Inflammatory macrophage treated with lipopolysaccharide for 4 hours (primary cell): ENCODE measurements at places on chromosomes 13 and 19.

DNA sequence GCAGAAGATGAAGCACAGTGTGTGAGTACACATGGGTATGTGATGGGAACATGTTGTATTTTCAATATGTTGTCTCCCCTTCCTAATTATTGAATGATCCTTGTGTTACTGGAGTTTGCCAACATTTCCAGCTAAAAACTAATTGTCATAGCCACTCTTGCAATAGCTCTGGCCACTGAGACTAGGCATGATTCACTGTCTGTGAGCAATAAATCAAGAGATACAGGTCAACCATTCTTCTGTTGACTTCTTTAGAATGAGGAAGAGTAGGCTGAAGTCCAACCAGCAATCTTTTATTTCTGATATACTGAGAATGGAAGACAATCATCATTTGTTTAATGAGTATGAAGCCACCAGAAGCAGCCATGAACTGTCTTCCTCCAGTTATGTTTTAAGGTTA is 413.9 kb downstream of the SLITRK5 start:
- no peak for DNase-seq

DNA sequence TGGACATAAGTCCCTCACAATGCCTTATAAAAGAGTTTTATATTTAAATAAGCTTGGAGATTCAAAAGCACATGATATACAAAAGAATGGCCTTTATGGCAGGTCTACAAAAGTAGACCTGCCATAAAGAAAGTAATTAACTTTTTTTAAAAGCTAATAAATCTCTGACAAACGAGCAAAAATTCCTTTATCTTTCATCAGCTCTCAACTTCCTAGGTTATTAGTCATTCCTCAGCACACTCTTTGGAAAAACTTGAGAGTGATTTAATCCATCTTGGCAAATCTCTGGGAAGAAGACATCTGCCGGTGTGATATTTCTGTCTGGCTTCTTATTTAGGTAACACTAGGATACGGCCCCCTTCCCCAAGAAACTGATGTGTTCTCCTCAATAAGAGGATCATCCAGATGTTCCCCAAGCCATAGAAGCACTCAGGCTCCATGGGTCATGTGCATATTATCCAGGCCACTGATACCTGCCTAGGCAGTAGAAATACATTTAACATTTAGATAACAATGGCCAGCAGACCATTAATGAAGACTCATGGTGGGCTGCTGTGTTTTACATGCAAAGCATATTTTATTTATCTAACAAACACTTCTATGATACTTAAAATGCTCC is 372.7 kb downstream of the LIG4 start:
- DNase-seq = no peak

GRCh38 chr13:111900390-111901131 is 166.4 kb upstream of the SOX1 start:
- DNase-seq = no peak

GRCh38 chr19:40721936-40722661 is 5.2 kb downstream of the ITPKC start:
- DNase-seq = no peak

DNA sequence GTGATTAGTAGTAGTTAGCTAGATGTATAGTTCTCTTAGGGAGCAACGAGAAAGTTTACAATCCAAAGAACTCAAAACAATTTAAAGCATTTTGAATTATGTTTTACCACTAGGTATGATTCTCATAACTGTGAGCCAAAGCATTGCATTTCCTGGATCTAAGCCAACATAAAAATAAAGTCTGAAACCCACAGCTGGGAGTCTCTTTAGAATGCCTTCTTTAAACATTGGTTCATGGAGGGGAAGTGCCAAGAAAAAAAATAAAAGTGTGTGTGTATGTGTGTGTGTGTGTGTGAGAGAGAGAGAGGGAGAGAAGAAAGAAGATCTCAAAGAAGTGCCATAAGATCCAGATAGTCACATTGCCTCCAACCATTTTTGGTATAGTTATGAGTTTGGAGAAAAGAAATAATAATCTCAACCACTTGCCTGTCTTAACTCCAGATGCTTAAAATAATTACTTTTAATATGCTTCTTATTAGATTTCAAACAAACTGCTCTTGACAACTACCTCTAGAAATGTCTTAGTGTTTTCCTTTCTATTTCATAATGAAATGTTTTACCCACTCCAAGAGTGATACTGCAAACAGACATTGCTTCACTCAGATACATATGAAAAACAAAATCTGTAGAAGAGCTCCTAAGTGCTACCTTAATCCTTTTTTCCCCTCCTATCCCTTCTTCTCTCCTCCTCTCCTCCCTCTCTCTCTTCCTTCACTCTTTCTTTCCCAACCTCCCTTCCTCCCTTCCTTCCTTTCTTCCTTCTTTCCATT is 554.1 kb downstream of the KCTD12 start:
- no peak for DNase-seq

DNA sequence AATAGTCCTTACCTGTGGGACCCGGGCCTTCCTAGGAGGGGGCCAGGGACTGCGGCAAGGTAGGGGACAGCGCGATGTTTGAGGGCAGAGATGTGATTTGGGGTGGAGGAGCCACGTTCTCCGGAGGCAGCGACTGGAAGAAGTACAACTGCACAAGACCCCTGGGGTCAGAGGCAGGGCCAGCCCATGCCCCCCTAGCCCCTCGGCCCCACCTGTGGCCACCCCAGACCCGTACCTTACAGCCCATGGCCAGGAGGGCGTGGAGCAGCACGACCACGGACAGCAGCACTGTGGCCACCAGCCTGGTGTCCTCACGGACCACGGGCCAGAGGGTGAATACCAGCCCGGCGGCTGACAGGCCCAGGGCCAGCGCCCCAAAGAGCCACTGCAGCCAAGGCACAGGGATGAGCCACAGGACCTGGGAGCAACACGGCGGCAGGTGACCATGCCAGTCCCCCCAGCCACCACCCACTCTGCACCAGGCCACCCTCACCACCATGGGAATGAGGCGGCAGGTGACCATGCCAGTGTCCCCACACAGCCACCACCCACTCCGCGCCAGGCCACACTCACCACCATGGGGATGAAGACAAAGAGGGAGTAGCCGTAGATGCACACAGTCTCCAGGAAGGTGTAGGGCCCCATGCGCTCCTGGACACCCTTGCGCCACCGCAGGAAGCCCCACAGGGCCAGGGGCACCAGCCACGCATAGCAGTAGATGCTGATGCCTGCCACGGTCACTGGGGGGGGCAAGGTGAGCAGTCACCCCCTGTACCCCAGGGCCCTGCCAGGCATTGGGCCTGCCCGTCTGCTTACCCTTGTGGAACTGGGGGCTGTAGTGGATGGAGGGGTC is 5.0 kb downstream of the YIPF2 start:
- DNase-seq = no peak

GRCh38 chr19:1817553-1818179 is 5.6 kb upstream of the ATP8B3 start:
- no peak for DNase-seq

DNA sequence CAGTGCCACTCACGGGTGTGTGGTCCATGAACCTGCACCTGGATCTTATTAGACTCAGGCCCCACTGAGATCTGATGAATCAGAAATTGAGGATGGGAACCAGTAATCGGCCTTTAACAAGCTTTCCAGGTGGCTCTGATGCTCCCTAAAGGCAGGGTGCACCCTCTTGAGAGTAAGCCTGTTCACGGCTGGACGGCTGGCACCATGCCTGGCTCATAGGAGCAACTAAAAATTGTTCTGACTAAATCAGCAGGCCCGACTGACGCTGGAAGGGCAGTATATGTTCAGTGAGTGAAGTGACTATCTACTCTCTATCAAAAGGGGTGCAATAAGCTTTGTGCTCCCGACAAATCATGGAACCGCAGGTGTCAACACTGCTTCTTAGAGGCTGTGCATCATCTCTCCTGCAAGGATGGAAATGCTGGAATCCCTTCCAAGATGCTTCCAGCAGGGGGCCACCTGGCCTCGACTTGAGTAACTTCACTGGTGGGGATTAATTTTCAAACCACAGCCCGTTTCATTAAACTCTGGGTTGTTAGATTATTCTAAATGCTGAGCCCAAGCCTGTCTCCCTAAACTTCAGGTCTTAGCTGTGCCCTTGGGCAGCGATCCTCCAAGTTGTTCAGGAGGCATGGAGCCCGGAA is 28.4 kb downstream of the TMTC4 start:
- no peak for DNase-seq

DNA sequence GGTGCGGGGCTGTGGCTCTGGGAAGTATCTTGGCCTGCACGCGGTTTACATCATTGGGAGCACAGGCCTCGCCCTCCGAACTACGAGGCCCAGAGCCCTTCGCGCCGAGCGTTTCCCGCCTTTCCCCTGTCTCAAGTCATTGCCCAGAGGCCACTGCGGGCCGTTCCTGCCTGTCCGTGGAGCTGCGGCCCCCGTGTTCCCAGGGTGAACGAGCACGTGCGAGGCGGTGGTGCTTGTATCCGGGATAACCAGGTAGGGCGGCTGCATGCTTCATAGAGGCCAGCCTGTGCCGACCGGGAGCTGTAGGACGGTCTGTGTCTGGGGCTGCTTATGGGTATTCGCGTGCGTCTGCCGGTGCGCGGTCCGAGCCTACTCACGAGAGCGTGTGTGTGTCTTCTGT is 32.5 kb downstream of the ZNF527 start:
- DNase-seq = no peak

GRCh38 chr19:40936755-40937154 is 54.3 kb upstream of the CYP2B6 start:
- DNase-seq = no peak

- DNase-seq = peak; percentile 31
These were observed 66.5 kb upstream of the USPL1 start for GRCh38 chr13:30551189-30551588.

GRCh38 chr13:90510319-90510718 is 837.2 kb upstream of the MIR17HG start:
- no peak for DNase-seq

DNA sequence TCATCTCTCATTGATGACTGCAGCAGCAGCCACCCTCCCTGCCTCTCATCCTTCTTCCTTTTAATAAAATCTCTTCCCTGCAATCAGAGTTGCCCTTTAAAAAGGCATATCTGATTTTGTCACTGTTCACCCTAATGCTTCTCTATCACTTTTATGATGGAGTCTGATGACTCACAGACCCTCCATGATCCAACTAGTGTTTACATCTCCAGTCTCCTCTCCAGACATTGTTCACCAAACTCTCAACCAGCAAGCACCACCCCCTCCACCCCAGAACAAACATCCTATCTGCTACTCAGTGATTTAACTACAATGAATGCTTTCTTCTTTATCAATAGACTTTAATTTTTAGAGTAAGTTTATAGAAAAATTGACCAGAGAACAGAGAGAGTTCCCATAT is 59.5 kb downstream of the TNFSF11 start:
- no peak for DNase-seq

DNA sequence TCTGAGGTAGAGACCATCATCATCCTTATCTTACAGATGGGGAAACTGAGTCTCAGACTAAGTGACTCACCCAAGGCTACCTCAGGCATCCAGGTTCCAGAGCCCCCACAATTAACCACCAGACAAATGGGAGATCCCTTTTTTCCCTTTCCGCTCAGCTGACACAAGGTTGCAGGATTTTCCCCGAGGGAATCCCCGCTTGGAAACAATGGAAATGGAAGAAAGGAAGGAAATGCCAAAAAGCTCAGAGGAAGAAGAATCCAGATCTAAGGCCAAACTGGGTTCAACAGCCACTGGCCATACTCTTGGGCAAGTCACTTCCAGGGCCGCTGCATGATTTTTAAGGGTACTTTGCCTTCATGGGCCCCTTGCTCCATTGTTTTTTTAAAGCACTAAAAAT is 1.6 kb downstream of the ZNF71 start:
- DNase-seq = no peak

GRCh38 chr13:98976338-98976737 is 1.5 kb downstream of the DOCK9 start:
- peak; percentile 94 for DNase-seq

GRCh38 chr13:110593430-110594130 is 21.8 kb upstream of the NAXD start:
- peak; percentile 76 for DNase-seq

DNA sequence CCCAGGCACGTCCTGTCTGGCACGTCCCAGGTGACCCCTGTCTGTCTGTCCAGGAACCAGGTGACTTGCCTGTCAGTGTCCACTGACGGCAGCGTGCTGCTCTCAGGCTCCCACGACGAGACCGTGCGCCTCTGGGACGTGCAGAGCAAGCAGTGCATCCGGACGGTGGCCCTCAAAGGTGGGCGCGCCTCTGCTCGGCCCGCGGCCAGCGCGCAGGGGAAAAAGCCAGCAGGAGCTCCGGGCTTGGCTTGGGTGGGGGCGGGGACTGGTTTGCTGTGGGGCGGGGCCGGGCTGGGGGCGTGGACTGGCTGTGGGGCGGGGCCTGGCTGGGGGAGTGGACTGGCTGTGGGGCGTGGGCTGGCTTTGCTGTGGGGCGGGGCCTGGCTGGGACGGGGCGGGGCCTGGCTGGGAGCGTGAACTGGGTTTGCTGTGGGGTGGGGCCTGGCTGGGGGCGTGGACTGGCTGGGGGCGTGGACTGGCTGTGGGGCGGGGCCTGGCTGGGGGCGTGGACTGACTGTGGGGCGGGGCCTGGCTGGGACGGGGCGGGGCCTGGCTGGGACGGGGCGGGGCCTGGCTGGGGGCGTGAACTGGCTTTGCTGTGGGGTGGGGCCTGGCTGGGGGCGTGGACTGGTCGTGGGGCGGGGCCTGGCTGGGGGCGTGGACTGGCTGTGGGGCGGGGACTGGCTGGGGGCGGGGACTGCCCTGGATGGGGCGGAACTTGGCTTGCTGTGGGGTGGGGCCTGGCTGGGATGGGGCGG is 7.2 kb downstream of the WDR18 start:
- peak; percentile 33 for DNase-seq

DNA sequence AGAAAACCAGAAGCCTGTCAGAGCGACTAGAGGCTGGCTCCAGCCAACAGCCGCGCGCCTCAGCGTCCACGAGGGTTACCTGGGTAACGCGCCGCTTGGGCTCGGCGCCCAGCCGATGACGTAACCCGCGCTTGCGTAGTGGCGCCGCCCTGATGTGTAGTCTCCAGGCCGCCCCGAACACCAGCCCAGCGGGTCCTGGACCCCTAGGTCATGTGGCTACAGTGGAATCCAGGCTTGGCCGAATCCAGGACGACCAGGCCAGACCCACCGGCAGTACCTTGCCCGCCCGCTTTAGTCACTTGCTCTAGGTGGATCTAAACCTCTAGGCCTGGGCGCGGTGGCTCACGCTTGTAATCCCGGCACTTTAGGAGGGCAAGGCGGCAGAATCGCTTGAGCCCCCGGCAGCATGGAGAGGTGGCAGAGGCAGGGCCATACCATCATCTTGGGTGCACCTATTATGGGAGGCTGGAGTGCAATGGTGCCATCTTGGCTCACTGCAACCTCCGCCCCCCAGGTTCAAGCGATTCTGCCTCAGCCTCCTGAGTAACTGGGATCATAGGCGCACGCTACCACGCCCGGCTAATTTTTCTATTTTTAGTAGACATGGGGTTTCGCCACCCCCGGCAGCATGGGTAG is 7.2 kb upstream of the ZNF606 start:
- DNase-seq = peak; percentile 61

- peak; percentile 31 for DNase-seq
These were observed 7.6 kb upstream of the TSPAN16 start for GRCh38 chr19:11288349-11288748.

DNA sequence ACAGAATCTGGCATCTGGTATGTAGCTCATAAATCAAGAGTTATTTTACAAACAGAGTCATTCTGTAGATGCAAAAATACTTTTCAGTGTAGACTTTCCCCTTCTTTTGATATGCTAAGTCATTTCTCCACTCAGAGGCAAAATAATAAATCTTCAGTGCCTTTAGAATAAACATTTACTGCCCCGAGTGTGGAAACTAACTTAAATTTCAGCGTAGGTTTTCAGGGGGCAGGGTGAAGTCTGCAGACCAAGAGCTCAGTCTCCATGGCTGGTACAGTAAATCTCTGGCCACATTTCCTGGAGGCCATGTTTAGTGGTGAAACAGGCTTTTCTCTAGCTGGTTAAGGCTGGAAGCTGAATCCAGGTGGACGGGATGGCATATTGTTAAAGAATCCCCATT is 13.1 kb upstream of the ADPRHL1 start:
- DNase-seq = no peak
